C1 segment of cervical spinal cord (tissue), 14 donors: ENCODE measurements at places on chromosomes 3 and 15.

DNA sequence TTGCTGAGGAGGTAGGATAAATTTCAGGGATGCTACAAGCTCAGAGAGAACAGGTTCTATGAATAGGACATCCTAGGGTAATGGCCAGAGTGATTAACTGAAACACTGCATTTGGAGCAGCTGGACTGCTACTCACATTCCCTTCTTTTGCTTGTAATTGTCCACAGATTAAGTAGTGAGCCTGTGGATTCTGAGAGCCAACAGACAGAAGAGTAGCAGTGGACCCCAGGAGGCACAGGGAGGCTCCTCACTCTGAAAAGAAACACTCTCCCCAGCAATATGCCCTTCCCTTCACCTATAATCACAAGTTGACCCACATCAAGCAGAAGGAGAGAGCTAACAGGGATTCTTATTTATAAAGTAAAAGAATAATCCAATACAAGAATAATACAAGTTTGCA lies 10.6 kb upstream of the RFX7 start:
- no peak for DNase-seq

GRCh38 chr3:149820183-149820582 lies 7.2 kb downstream of the RNF13 start:
- no peak for DNase-seq

- DNase-seq, result peak; percentile 41
Measured at GRCh38 chr15:90063770-90064247, 38.5 kb downstream of the IDH2 start.

- DNase-seq, result no peak
Measured at GRCh38 chr3:17946619-17947018, 204.2 kb upstream of the TBC1D5 start.

GRCh38 chr3:74067296-74067695 lies 442.6 kb upstream of the PDZRN3 start:
- no peak for DNase-seq
